SK-N-SH (cell line): ENCODE measurements at places on chromosomes 5 and 9. TPM values are rescaled to one million over a fixed set of nuclear protein-coding genes. Genes with fewer than 3 reads are reported as not detected.
A peak's percentile ranks its signal among the peaks of the same experiment; 100 is the strongest.

DNA sequence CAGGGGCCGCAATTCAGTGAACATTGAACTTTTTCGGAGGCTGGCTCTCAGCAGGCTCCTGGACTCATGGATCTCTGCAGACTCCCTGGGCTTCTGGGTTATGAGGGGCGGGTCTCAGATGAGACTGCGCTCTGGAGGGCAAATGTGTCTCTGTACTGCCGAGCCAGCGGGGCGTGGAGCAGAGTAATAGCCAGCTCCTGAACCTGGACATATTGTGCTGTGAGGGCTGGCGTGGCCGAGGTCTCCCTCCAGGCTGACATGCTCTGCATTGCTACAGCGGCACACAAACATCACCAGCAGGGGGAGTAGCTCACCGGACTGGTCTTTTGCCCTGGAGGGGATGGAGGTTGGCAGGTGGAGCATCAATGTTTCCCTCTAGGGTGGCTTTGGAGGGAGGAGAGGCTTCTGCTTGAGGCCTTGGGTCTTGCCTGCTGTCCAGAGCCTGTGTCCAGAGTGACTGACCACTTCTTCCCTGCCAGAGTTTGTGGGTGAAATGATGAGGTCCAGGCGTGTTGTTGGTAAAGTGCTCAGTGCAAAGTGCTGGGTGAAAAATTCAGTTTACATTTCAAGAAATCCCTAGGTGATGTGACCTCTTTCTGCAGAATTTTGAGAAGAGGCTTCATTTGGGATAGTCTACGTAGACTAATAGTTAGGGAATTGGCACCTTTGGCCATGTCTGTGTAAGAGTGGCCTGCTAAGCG lies 10.9 kb upstream of the GADD45G start:
- H3K36me3 ChIP-seq, result no peaks in the 10 kb centered on the region
- H3K27me3 ChIP-seq, result peaks cover 13% of the 10 kb centered on the region; the same call in 1 of the 2 replicates
- no peak overlapping the region for H3K4me3 ChIP-seq
- no peak overlapping the region for H3K27ac ChIP-seq

The IRX1 gene
- polyA plus RNA-seq, result not detected in 2 replicates

DNA sequence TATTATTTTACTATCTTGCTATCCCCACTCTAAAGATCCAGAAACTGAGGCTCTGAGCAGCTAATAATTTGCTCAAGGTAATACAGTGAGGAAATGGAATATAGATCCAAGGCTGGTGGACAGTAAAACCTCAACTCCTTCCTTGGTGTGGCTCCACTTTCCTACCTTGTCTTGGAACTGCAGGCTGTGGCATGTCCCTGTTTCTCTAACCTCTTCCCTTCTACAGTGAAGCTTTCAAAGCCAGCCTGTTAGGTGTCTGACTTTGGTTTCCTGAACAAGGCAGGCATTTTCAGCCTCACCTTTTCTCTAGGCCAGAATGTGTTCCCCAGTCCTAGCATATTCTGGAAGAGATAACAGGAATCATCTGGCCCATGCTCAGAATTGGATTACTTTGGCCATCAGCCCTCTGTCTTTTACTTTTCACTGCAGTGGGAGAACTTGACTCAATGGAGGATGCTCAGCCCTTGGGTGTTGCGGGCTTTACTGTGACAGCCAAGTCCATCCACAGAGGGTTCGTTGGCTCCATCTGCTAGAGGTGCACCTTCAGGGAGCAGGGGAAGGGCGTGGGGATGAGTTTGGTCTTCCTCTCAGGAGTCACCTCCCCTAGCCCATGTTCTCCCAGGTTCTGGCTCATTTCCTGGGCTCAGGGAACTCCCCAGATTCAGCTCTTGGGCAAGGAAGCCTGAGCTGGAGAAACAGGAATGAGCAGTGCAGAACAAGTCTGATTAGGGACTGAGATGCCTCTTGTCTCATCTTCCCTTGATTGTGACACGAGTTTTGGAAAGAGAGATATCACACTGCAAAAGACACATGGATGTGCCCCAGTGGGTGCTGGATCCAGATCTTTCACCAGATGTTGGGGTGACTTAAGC lies 1.1 kb downstream of the NIPAL4 start:
- peaks cover 14% of the 10 kb centered on the region; the same call in 1 of the 2 replicates for H3K4me1 ChIP-seq
- H3K27ac ChIP-seq, result no peak overlapping the region
- H3K4me3 ChIP-seq, result peak overlapping the region; percentile 62; the same call in 1 of the 2 replicates
- no peaks in the 10 kb centered on the region; the same call in 1 of the 2 replicates for H3K36me3 ChIP-seq

DNA sequence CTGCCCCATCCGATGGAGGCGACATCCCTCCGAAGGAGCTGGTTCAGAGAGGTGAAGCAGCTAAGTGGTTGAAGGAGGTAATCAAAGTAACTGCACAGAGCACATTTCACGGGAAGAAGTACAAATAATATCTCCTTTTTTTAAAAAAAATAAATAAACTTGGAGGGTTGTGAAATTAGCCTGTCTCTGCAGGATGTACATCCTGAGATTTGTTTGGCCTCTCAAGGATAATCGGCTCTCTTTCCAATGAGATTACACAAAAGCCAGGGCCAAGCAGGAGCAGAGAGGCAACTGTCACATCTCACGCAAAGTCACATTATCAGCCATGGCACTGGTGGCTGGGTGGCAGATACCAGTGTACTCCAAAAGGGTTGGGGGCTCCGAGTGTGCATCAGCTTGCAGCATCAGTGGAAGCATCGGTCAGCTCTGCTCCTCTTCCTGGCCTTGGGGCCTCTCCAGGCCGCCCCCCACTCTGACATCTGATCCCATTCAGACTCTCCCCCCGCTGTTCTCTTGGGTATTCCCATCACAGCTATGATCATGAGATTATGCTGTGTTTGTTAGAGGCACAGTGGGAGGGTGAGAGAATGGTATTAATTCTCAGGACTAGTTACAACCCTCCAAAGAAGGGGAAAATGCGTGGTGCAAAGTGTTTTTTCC lies 109.9 kb downstream of the UGCG start:
- H3K27me3 ChIP-seq, result no peaks in the 10 kb centered on the region
- H3K4me3 ChIP-seq, result no peak overlapping the region
- no peak overlapping the region for H3K27ac ChIP-seq

- no peaks in the 10 kb centered on the region for H3K36me3 ChIP-seq
- no peaks in the 10 kb centered on the region for H3K27me3 ChIP-seq
- peaks cover 42% of the 10 kb centered on the region; the same call in 1 of the 2 replicates for H3K4me1 ChIP-seq
- no peak overlapping the region for H3K4me3 ChIP-seq
- no peak overlapping the region; the same call in 1 of the 2 replicates for H3K27ac ChIP-seq
Measured at GRCh38 chr5:179228341-179229121, 116.7 kb downstream of the ADAMTS2 start.

- H3K27ac ChIP-seq, result no peak overlapping the region
- no peak overlapping the region for H3K4me3 ChIP-seq
- no peak for DNase-seq
- no peaks in the 10 kb centered on the region; the same call in 1 of the 2 replicates for H3K27me3 ChIP-seq
Measured at GRCh38 chr5:31770998-31771397, 132.1 kb downstream of the PDZD2 start.

GRCh38 chr5:133508845-133509741 lies 103.2 kb downstream of the FSTL4 start:
- H3K4me3 ChIP-seq, result no peak overlapping the region
- no peaks in the 10 kb centered on the region for H3K4me1 ChIP-seq
- H3K36me3 ChIP-seq, result no peaks in the 10 kb centered on the region
- DNase-seq, result no peak
- H3K27me3 ChIP-seq, result no peaks in the 10 kb centered on the region; the same call in 1 of the 2 replicates

The IL17B gene
- 0.16 TPM in 1 of 2 replicates, not detected in the other for polyA plus RNA-seq

The SLC27A6 gene
- 0.12 and 0.45 TPM in 2 replicates for polyA plus RNA-seq

DNA sequence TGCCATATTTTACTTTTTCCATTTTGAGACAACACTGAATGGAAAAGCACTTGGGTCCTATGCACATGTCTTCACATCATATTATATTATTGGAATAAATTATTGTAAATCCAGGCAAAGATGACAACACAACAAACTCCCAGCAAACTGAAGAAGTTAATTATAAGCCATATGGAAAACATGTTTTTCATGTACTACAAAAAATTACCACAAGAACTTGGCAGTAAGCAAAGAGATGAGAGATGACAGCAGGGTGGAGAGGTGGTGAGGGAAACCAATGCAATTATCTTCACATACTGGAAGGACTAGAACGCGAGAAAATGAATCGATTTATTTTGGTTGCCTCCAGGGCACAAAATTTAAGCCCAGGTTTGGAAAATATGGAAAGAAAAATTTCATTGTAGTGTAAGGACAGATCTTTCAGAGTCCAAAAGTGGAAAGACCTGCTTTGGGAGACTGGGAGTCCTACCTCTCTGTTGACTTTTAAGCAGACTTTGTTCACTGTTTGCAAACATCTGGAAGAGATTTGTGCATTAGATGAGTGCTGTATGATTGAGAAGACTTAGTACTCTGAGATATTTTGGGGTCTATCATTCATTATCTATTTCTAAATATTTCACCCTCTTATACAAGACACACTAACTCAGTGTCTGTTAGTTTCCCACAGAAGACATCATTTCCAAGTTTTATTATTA lies 138.0 kb downstream of the TMEM232 start:
- H3K4me1 ChIP-seq, result no peaks in the 10 kb centered on the region; the same call in 1 of the 2 replicates
- no peaks in the 10 kb centered on the region for H3K27me3 ChIP-seq
- H3K4me3 ChIP-seq, result no peak overlapping the region
- no peak for DNase-seq
- H3K27ac ChIP-seq, result no peak overlapping the region
- no peaks in the 10 kb centered on the region for H3K36me3 ChIP-seq

The DOCK8 gene
- not detected in 2 replicates for polyA plus RNA-seq

The MINAR2 gene
- not detected in 2 replicates for polyA plus RNA-seq

DNA sequence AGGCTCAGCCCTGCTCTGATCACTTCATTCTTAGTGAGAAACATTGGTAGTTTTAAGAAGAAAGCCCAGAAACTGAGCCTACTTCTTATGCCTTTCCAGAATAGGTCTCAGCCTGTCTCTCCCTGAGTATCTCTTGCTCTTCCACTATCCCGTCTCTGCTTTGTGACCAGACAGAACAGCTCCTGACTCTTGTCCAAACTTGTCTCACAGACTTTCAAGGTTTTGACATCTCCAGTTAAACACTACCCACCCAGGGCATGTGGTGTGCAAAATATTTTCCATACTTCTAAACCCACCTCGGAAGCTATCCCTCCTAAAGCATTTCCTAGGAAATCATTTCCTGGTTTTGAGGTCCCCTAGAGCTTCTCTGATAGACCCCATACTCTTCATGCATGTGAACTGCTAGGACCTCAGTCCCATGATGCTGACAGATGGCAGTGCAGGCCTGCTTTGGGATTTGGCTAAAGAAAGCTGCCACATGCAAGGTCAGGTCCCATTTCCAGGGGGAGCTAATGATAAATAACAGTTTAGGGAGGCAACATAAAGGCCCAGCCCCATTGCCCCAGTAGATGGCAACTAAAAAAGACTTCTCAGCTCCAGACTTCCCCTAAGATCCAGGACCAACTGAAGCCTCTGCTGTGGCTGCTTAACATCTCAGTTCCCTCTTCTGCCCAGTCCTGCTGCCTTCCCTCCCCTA lies 211.5 kb downstream of the MED10 start:
- no peak for DNase-seq
- H3K27me3 ChIP-seq, result no peaks in the 10 kb centered on the region
- H3K36me3 ChIP-seq, result no peaks in the 10 kb centered on the region
- no peaks in the 10 kb centered on the region; the same call in 1 of the 2 replicates for H3K4me1 ChIP-seq

The RASGRF2 gene
- polyA plus RNA-seq, result under 0.01 TPM in 1 of 2 replicates, not detected in the other

DNA sequence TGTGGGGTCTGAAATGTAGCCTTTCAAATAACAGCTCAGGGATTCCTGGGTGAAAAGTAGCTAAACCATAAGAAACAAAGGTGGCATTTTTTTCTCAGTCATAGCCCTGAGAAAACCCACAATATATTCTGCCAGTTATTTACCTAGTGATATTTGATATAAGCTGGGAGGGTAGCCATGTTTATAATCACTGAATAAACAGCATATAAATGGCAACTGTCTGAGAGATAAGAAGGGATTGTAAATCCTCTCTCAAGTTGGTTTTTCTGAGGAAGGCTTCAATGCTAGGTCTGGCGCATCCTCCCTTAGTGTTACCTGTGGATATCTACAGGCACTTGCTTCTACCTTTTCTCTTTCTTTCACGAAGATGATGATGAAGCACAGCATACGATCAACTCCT lies 1080.5 kb upstream of the DMAC1 start:
- H3K4me1 ChIP-seq, result no peaks in the 10 kb centered on the region
- no peak for DNase-seq
- H3K36me3 ChIP-seq, result no peaks in the 10 kb centered on the region
- no peak overlapping the region for H3K4me3 ChIP-seq

The GPR21 gene
- not detected in 2 replicates for polyA plus RNA-seq

GRCh38 chr5:10289991-10290390 lies 17.7 kb downstream of the CMBL start:
- DNase-seq, result no peak
- no peaks in the 10 kb centered on the region for H3K27me3 ChIP-seq
- H3K4me1 ChIP-seq, result peaks cover 10% of the 10 kb centered on the region; the same call in 1 of the 2 replicates
- no peak overlapping the region for H3K4me3 ChIP-seq

The SOHLH1 gene
- not detected in 2 replicates for polyA plus RNA-seq

GRCh38 chr9:4012441-4012840 lies 287.4 kb downstream of the GLIS3 start:
- no peak overlapping the region for H3K27ac ChIP-seq
- peaks cover 6% of the 10 kb centered on the region for H3K36me3 ChIP-seq
- H3K4me1 ChIP-seq, result no peaks in the 10 kb centered on the region; the same call in 1 of the 2 replicates
- no peaks in the 10 kb centered on the region for H3K27me3 ChIP-seq
- no peak overlapping the region for H3K4me3 ChIP-seq
- DNase-seq, result no peak

The PAEP gene
- 0.08 TPM in 1 of 2 replicates, not detected in the other for polyA plus RNA-seq

DNA sequence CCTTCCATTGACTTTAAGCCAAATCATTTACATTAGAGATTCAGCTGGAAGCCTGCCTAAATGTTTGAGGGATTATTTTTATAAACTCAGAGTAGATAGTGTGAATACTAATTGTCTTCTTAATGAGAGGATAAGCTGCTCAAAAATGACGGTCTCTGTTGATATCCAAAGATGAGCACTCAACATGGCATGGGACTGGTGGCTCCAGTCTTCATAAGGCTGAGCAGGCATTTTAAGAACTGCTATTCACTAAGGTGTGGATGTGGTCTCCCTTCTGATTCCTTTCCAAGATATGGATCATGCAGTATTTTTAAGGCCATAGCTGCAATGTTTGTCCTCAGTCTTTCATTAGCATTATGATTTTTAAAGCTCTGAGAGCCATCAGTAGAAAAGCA lies 377.5 kb upstream of the RIOK2 start:
- no peak for DNase-seq
- no peak overlapping the region for H3K4me3 ChIP-seq
- no peaks in the 10 kb centered on the region for H3K36me3 ChIP-seq
- H3K4me1 ChIP-seq, result no peaks in the 10 kb centered on the region
- no peak overlapping the region for H3K27ac ChIP-seq
- H3K27me3 ChIP-seq, result no peaks in the 10 kb centered on the region

The SPINK5 gene
- polyA plus RNA-seq, result not detected in 2 replicates
